BJ (cell line): ENCODE measurements at places on chromosomes 12 and 14.

- no peak for DNase-seq
These were observed at the start of gene FBXW8 for GRCh38 chr12:116910645-116911451. Gene FBXW8 (plus strand): TSS chr12:116910950. CDS start chr12:116911038, 88 bp downstream.

- peak; percentile 4 for DNase-seq
These were observed 36.1 kb upstream of the OR5AU1 start for GRCh38 chr14:21191809-21192446.

GRCh38 chr12:51536159-51536558, 54.9 kb upstream of the SCN8A start:
- no peak for DNase-seq

- no peak for DNase-seq
These were observed 15.5 kb upstream of the MLXIP start for GRCh38 chr12:122062832-122063693.
